Neural progenitor cell (in vitro differentiated cells): ENCODE measurements at places on chromosomes 2 and 18. TPM values are rescaled to one million over a fixed set of nuclear protein-coding genes. Genes with fewer than 3 reads are reported as not detected.

FBLN7 gene
- total RNA-seq = 7.8 and 18.4 TPM in 2 replicates

FAM168B gene
- 63.0 and 85.2 TPM in 2 replicates for total RNA-seq

NTSR2 gene
- not detected in 2 replicates for total RNA-seq

TMEM169 gene
- total RNA-seq = 17.9 and 19.6 TPM in 2 replicates

COL4A4 gene
- total RNA-seq = 0.60 and 0.62 TPM in 2 replicates

GCG gene
- total RNA-seq = not detected in 2 replicates

LYPD1 gene
- 5.3 and 6.0 TPM in 2 replicates for total RNA-seq

RAD51AP2 gene
- total RNA-seq = 0.31 and 1.2 TPM in 2 replicates

RESP18 gene
- not detected in 2 replicates for total RNA-seq

PKP4 gene
- 72.1 and 83.9 TPM in 2 replicates for total RNA-seq

OR6B2 gene
- not detected in 2 replicates for total RNA-seq

TEX44 gene
- total RNA-seq = not detected in 2 replicates

CCBE1 gene
- total RNA-seq = 2.9 and 6.4 TPM in 2 replicates

B3GNT7 gene
- 0.90 and 1.5 TPM in 2 replicates for total RNA-seq

GRHL1 gene
- 4.7 and 5.8 TPM in 2 replicates for total RNA-seq

ADAM23 gene
- 17.2 and 19.4 TPM in 2 replicates for total RNA-seq

TPGS2 gene
- 262 and 301 TPM in 2 replicates for total RNA-seq

ZNF532 gene
- 121 and 137 TPM in 2 replicates for total RNA-seq

TCF23 gene
- 0.03 TPM in 1 of 2 replicates, not detected in the other for total RNA-seq

GKN1 gene
- total RNA-seq = not detected in 2 replicates

ERICH2 gene
- total RNA-seq = 0.43 and 2.7 TPM in 2 replicates

VWC2L gene
- total RNA-seq = not detected in 2 replicates

GALNT3 gene
- total RNA-seq = 0.65 and 1.9 TPM in 2 replicates

CD8B2 gene
- total RNA-seq = not detected in 2 replicates

APLF gene
- total RNA-seq = 9.8 and 16.9 TPM in 2 replicates

FEZ2 gene
- 51.9 and 70.7 TPM in 2 replicates for total RNA-seq

MFSD2B gene
- total RNA-seq = 0.40 TPM in 1 of 2 replicates, not detected in the other

DSC3 gene
- 1.2 and 1.8 TPM in 2 replicates for total RNA-seq

MC2R gene
- total RNA-seq = not detected in 2 replicates

TUBA4B gene
- total RNA-seq = not detected in 2 replicates

COLEC12 gene
- total RNA-seq = 2.0 and 2.1 TPM in 2 replicates

ZNF385B gene
- total RNA-seq = 22.9 and 35.8 TPM in 2 replicates
